Astrocyte (in vitro differentiated cells and primary cell): ENCODE measurements at places on chromosomes 6 and 20.

- DNase-seq, result no peak
Measured at GRCh38 chr6:88705601-88706000, 257.8 kb downstream of the RNGTT start.

- DNase-seq, result no peak
Measured at GRCh38 chr20:14715400-14715799, 378.0 kb upstream of the FLRT3 start.

DNA sequence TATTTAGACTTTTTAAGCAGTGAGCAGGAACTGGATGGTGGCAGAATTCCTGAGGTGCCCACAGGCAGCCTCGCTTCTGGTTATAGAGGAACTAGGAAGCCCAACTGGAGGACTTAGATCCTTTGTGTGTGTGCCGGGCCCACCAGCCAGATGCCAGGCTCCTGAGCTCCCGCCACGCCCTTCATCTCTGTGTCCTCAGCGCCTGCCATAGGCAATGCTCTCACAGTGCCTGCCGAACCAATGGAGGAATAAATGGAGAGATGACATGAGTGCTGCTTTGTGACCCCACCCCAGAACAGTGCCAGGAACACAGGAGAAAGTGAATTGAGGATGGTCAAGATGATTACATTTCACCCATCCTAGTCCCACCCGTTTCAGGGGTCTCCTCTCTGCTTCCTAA, 146.0 kb downstream of the UNC5CL start:
- DNase-seq, result no peak

- no peak for DNase-seq
Measured at GRCh38 chr20:14632906-14633305, 295.5 kb upstream of the FLRT3 start.

- DNase-seq, result no peak
Measured at GRCh38 chr20:34871966-34872621, 562 bp downstream of the GGT7 start.

DNA sequence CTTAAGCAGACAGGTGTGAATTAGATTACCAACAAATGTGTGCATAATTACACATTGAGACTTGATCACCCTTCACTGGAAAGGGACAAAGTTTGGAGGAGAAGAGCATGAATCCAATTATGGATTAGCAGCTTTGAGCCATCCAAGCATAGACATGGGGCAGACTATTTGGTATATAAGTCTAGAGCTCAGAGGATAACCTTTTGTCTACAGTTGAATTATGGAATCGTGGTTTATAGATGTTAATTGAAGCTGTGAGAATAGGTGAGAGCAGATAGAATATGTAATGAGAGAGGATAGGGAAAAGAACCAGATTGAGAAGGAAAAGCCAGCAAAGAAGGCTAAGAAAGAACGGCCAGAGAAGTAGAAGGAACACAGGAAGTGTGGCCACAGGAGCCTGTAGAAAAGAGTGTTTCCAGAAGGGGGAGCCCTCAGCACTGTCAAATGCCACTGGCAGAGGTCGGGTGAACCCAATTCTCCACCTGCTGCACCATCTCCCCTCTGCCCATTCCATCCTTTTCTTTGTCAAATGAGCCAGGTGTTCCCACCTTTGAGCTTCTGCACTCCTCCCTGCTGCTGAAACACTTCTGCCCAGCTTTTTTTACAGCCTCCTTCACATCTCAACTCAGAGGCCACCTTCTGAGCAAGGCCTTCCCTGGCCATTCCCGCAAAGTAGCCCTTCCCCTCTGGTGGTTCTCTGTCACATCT, 7.3 kb downstream of the DNTTIP1 start:
- DNase-seq, result no peak

DNA sequence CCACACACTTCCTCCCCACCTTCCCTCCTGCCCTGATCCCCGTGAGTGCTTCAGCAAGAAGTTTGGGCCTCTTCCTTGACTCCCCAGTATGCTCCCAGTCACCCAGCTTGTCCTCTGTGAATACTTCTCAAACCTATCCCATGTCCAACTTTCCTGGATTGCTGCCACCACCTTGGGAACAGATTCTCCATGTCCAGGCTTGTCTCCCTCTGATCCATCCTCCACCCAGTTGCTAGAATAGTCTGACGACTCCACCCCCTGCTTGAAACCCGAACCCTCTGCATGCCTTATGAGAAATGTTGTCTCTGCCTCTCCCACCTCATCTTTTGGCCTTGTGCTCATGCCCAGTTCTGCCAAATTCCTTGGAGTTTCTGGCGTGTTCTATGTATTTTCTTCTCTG, 108.0 kb downstream of the PPP1R14C start:
- peak; percentile 80 for DNase-seq

DNA sequence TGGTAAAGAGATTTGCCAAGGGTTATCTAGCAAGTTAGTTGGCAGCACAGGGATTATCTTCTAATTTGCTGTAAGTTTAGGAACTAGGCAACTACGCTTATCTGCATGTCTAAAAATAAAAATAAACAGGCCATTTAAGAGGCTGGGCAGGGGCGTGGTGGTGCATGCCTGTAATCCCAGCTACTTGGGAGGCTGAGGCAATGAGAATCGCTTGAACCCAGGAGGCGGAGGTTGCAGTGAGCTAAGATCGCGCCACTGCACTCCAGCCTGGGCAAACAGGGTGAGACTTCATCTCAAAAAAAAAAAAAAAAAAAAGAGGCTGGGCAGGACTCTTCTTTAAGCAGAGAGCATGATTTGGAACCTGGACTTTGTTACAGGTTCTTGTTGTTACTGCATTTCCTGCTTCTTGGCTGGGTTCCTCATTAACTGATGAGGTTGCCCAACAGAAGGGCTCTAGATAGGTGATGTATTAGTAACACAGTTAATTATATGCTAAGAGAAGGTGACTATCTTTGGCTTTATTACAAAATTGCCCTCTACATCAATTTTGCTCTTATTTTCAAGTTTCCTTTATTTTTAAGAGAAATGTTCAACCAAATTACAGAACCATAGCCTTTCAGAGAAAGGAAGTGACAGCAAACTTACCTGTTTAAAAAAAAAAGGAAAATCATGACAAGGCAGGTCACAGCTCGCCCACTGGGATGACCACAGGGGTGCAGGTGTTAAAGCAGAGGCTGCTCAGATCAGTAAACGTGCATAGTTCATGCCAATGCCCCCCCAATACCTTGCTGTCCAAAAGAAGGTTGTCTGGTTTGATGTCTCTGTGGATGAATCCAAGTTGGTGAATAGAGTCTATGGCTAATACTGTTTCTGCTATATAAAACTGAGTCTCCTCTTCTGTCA, 32.5 kb downstream of the STK38 start:
- no peak for DNase-seq

- DNase-seq, result peak; percentile 51
Measured at GRCh38 chr20:23061734-23062561, 12.5 kb upstream of the THBD start.

GRCh38 chr20:47428164-47428563, 71.7 kb upstream of the ZMYND8 start:
- no peak for DNase-seq

DNA sequence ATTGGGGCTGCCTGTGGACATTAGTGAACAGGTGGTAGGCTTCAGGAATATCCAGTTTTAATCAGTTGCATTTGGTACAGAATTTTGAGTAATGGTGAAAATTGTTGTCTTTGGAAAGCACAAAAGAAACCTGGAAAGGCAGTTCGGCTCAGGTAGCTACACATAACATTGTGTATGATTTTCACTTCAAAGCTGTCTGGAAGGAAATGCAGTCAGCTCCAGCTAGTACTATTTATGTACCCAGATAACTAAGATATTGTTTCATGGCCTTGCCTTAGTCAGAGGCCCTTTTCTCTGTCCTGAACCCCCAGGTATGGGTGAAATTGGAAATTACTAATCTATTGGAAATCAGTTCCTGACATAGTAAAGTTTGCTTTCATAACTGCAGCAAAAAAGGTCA, 195.6 kb upstream of the UST start:
- no peak for DNase-seq

DNA sequence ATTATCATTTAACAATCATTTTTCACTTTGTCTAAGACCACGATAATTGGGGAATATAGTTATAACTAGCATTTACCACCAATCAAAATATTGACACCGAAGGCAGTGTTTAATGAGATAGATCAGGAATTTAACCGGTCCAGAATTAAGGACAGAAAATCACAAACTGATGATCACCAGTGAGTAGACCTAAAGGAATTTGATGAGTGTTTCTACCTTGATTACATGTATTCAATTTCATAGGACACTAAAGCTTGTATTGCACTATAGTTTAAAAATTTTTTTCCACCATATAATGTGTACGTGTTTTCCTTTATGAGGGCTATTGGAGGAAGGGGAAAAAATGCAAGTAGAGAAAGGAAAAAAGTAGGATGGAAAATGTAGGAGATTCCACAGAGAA, 22.6 kb upstream of the ARHGAP18 start:
- no peak for DNase-seq

DNA sequence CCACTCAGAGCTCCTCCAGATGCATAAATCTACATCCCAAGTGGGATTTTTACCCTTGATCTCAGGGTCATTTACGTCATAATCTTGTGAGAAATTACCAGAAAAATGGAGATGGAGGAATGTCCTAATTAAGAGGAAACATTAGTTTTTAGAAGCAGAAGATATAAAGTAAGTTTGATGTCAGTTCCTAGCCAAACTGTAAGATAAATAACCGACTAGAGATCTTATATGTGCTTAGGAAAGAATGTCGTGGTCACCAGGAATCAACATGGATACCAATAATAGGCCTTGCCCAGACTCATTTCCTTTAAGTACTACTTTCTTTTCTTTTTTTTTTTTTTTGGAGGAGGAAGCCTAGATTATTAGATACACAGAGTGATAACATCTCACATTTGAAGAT, 186.9 kb downstream of the UTRN start:
- peak; percentile 50 for DNase-seq

GRCh38 chr6:156776470-156776839, 723 bp upstream of the ARID1B start:
- DNase-seq, result no peak

DNA sequence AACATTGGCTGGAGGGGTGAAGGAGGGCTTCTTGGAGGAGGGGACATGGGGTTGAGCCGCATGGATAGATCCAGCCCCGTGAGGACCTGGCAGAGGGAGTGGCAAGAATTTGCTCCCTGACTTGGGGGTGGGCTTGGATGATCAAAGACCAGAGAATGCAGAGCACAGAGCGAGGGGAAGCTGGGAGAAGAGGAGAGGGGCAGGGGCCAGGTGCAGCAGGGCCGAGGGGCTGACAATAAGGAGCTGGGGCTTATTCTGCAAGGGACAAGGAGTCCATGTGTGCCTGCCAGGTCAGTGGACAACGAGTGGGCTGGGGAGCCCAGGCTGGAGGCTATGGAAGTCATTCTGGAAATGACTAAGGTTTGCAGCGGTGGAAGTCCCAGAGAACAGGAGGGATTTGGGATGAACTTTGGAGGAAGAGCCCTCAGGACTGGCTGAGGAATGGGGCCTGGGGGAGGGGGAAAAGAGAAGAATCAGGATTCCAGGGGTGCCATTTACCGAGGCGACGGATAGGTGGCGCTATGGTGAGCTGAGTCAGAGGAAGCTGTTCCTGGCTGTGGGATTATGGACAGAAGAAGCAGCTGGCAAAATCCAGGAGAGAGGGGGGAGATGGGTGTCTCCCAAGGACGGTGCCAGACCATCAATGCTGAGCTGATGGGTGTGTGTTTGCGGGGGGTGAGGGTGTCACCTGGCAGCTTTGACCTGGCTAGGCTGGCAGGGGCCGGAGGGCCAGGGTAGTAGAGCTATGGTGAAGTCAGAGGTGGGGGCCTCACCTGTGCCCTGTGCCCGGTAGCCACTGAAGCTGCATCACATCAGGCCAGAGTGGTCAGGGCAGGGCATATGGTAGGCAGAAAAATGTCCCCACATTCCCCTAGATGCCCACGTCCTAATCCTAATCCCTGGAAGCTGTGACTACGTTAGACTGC, 7.8 kb downstream of the KCNG1 start:
- peak; percentile 30 for DNase-seq
